WERI-Rb-1 (cell line): ENCODE measurements at places on chromosomes 3 and 15.
A peak's percentile ranks its signal among the peaks of the same experiment; 100 is the strongest.

- DNase-seq, result no peak
Observed at GRCh38 chr15:44713006-44713966, 2.0 kb downstream of the B2M start.

- DNase-seq, result no peak
Observed at GRCh38 chr3:139630542-139630941, 47.2 kb downstream of the NMNAT3 start.

- no peak for DNase-seq
Observed at GRCh38 chr3:72860846-72861245, 12.6 kb upstream of the SHQ1 start.

DNA sequence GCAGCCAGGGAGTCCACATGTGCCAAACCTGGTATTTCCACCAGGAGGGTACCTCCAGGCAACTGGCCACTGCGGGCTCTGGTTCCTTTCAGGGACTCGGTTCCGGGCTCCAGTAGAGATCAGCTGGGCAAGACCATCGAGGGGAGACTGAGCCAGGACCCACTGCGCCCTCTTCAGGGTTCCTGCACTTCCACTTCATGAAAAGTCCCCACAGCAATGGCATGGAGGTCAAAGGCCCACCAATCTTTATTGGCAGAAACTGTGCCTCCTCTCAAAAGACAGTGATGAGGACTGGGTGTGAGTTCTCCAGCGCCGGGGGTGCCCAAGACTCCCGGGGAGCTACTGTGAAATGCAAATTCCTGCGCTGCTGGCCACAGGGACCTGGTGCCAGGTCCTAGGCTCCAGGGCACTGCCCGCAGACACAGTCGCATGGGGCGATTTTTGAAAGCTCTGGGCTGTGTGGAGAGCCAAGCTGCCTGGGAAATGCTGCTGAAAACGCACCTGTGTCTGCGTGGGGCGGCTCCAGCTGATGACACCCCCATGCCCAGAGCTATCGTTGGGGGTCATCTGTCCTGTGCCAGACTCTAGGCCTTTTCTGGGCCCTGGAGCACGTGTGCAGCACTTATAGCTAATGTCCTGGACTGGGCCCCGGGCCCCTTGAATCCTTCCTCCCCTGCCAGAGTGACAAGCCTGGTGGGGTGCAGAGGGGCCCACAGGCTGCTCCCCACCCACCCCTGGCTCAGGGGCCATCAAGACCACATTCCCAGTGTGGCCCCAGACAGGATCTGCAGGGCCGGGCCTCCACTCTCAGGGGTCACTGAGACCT, 144.0 kb downstream of the NSMCE3 start:
- no peak for DNase-seq

GRCh38 chr3:21587894-21588293, 163.1 kb downstream of the ZNF385D start:
- DNase-seq, result no peak

GRCh38 chr15:84924077-84924731, 39.7 kb downstream of the SLC28A1 start:
- no peak for DNase-seq

DNA sequence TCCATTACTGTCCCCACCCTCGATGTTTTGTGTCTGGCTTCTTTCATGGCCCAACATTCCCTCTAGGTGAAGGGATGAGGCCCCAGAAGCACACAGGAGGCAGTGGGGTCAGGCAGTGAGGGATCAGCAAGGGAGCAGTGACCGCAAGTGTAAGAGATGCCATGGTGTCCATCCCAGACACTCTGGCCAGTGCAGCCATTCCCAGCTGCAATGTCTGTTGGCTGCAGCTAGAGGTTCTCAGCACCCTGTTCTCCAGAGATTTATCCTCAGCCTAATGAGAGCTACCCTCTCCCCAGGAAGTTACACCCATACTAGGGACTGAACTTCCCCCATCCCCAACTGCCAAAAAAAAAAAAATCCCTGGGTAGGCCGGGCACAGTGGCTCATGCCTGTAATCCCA, 40.2 kb downstream of the TRANK1 start:
- DNase-seq, result peak; percentile 23

- DNase-seq, result peak; percentile 4
Observed at GRCh38 chr3:48397767-48398681, 26.0 kb downstream of the FBXW12 start.

GRCh38 chr15:76196269-76197231, 114.7 kb downstream of the ETFA start:
- DNase-seq, result peak; percentile 94

DNA sequence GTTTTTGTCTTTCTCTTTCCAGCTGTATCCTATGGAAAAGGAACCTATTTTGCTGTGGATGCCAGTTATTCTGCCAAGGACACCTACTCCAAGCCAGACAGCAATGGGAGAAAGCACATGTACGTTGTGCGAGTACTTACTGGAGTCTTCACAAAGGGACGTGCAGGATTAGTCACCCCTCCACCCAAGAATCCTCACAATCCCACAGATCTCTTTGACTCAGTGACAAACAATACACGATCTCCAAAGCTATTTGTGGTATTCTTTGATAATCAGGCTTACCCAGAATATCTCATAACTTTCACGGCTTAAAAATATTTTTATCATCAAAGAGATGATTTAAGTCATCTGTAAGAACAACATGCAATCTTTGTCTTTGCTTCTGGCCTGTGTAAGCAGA, 44.9 kb upstream of the PARP14 start:
- no peak for DNase-seq

GRCh38 chr3:191972714-191973398, 511.9 kb downstream of the PYDC2 start:
- no peak for DNase-seq

- no peak for DNase-seq
Observed at GRCh38 chr3:20105513-20106280, 65.5 kb downstream of the KAT2B start.

DNA sequence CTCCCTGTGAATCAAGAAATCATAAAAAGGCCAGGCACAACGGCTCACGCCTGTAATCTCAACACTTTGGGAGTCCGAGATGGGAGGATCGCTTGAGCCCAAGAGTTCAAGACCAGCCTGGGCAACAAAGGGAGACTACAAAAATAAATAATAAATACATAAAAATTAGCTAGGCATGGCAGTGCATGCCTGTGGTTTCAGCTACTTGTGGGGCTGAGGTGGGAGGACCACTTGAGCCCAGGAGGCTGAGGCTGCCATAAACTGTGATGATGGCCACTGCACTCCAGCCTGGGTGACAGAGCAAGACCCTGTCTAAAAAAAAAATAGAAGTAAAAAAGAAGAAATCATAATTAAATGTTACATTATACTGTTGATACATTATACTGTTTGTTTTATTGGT, 28.0 kb upstream of the DCUN1D1 start:
- no peak for DNase-seq

GRCh38 chr3:190345878-190346277, 23.6 kb upstream of the CLDN1 start:
- DNase-seq, result no peak

- no peak for DNase-seq
Observed at GRCh38 chr3:178182337-178182779, 353.9 kb upstream of the KCNMB2 start.

DNA sequence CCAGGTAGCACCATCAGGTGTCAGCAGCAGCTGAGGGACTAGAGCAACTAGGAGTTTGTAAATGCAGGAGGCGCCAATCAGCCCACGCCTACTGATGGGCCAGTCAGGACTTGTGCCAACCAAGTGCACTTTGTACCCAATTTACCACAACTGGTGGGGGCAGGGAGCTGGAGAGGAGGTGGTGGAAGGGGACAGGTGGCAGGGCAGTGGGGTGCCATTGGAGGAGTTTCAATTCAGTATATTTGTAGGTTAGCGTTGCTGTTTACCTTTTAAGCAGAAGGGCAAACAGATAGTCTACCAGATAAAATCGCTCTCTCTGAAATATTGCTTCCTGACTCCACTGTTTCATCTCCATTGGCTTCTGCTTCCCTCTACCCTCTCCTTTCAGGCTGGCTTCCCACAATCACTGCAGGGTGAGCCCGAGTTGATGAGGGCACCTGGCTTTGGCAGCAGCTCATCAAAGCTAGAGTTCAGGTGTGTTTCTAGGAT, 75.7 kb downstream of the TRIM69 start:
- no peak for DNase-seq

DNA sequence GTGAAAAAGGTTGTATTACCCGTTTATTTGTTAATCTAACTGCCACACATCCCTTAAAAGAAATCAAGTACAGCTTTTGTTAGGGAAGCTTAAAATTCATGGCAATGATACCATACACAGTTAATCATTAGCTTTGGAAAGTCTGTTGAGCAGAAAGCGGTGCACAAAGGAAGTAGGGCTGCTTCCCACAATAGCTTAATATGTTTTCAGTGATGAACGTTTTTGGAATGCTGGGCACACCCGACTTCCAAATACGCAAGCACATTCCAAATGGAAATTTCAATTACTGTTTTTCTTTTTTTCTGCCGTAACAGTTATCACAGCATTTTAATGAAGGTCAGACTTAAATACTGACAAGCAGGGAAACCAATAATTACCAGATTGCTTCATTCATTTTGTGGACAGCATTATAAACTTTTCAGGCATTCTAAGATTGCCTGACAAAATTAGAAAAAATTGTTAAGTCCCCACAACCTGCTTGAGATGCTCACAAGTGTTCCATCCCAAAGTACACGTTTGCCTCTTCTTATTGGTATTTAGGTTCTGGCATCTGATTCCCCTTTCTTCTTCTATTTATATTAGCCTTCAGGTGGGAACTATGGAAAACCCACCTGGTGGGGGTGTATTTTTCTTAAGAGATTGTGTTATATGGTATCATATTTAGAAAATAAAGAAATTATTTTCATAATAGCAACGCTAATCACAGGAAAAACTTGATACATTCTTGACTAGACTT, 1.1 kb upstream of the ECT2 start:
- DNase-seq, result no peak

DNA sequence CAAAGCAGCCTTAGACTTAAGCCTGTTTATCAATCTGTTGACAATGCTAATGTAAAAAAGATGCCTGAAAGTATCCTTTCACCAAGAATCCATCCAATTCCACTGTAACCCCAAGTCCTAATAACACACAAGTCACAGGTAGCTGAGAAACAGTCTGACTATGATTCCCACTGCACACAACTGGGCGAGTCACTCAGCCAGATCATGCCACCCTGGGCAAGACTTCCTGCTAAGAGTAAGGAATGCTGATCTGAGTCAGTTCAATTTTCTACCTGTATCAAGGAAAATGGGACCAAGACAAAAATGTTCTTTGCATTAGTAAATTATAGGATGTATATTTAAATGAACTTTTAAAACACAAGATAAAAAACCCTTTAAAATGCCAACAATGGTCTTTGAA, 33.3 kb downstream of the NPTN start:
- DNase-seq, result no peak

DNA sequence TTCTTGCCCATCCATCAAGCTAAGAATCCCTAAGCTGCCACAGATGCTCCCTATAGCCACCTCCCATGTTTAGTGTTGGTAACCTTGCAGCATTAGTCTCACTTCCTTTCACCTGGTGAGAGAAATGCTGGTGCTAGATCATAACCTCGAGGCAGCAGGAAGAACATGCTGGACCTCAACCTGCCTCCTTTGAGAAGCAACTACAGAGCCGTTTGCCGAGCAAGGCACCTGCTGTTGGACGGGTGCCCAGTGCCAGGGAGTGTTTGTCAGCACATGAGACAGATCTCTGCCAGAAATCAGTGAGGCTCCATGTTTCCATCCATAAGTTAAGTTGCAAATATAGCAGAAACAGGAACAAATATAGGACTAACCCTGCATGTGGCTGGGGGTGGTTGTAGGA, 955.7 kb downstream of the TUSC7 start:
- no peak for DNase-seq

DNA sequence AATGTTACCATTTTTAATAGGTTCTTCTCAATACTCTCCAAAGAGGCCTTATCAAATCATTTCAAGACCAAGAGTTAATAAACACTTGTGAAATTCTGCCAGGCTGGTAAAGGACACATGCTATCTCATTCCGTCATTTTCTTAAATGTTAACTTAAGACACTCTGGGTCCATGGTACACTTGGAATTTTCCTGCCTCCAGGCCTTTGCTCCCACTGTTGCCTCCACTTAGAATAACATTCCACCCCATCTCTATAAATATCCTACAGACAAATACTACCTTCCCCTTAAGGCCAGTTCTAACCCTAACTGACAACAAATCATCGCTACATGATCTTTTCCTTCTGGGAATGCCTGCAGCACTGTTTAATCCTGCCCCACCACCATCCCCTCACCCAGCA, 24.1 kb downstream of the MAGI1 start:
- DNase-seq, result no peak

- DNase-seq, result no peak
Observed at GRCh38 chr3:195869413-195870001, 38.8 kb downstream of the TNK2 start.

DNA sequence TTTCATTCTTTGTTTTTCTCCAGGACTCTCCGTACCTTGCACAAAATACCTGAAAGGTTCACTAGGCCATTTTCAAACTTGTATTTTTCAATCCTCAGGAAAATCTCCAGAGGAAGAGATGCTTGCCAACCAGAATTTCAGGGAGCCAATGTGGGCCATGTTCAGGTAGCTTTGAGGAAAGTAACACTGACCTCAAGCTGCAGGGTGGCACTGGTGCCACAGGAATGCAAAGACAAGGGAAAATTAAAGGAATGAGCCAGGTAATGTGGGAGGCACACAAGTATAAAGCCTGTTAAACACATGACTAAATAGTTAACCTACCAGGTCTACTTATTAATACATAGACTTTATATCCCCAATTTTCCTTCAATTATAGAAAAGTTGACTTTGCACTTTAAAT, 51.9 kb upstream of the GAP43 start:
- no peak for DNase-seq

DNA sequence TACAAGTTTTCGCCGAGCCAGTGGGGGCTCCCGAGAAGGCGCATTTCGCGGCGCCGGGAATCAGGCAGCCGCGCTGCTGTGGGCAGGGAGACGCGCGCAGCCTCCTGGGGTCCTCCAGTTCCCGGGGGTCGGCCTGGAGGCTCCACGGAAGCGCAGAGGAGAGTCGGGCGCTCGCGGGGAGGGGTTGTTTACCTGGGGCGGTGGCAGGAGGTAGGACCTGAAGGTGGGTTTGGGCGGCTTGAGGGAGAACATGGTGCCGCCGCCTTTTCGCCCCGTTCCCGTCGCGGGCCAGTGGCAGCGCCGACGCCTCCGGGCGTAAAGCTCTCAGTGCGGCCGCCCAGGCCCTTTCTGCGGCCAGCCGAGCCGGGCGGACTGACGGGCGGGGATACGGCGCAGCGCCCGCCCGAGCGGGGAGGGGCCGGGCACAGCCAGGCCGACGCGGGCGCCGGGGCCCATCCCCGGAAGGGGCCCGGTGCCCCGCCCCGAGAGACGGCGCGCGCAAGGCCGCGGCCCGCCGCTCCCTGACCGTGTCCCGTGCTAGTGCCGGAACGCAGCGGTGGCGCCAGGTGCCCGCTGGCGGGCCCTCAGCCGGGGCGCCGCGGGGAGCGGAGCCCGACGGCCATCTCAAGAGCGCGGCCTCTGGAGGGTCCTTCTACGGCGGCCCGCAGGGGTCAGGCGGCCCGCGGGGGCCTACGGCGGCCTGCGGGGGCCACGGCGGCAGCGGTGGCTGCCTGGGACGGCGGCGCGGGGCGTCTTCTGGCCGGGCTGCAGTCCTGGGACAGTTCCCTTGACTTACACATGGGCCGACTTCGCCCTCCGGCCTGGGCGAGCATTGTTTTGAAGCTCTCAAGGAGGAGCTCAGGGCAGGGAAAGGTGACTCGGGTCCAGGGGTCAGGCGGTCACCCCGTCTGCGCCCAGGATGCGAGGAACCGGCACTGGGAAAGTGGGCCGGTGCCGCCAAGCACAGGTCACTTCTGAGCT, at the start of gene MTMR10:
Gene MTMR10 (minus strand): TSS at position 374 of the 981 bp plus-strand sequence. CDS start 122 bp downstream, at position 252.
- peak; percentile 58 for DNase-seq
